Cardiac fibroblast (primary cell): ENCODE measurements at places on chromosomes 1 and 21.

DNA sequence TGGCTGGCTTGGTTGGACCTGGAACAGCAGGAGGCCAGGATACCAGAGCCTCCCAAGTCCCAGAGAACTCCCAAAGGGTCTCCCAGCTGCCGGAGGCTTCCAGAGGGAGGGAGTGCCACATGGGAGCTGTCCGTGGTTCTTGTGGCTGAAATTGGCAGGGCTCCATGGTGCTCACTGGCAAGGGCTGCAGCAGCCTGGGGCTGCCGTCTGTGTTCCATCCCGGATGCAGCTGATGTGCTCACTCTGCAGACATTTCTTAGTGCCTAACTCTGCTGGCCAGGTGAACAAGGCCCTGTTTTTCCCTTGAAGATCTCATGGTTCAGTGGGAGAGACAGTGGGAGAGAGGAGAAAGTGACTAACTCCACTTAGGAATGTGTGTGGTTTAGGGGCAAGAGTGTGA is 261.1 kb downstream of the CAMTA1 start:
- peak; percentile 66 for DNase-seq

DNA sequence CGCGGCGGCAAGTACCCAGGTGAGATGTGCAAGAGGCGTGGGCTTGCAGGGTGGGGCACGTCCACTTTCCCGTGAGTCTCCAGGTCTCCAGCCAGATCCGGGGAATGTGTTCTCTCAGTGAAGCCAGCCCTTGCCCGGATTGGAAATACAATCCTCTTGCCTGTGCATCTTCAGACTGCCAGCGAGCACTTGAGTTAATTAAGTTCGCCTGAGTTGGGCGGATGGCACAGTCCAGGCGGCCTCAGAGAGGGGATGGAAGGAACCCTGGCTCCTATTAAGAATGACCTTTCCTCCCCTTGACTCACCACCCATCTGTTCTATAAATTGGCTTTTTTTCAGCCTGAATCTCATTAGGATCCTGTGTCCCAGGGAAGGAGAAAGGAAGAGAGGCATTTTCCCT is 33.3 kb upstream of the CNTN2 start:
- no peak for DNase-seq

DNA sequence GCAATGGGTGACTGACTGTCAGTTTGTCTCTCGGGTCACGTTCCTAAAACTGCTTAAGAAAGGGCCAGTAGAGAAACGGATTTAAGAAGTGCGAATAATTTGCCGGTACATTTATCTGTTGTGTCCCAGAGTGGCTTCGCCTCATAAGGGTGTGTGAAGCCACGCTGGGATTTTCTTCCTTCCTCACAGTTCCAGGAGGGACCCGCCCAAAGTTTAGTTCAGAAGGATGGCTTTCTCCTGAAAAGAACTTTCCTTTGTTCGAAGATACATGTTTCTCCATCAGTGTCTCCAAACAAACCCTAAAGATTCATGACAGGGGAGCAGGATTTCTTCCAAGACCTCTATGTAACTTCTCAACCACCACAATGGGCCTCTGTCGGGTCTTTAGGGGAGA is 49.8 kb downstream of the ADAMTS1 start:
- DNase-seq = no peak

- DNase-seq = no peak
Observed at GRCh38 chr21:16577975-16578374, 848.2 kb downstream of the USP25 start.

DNA sequence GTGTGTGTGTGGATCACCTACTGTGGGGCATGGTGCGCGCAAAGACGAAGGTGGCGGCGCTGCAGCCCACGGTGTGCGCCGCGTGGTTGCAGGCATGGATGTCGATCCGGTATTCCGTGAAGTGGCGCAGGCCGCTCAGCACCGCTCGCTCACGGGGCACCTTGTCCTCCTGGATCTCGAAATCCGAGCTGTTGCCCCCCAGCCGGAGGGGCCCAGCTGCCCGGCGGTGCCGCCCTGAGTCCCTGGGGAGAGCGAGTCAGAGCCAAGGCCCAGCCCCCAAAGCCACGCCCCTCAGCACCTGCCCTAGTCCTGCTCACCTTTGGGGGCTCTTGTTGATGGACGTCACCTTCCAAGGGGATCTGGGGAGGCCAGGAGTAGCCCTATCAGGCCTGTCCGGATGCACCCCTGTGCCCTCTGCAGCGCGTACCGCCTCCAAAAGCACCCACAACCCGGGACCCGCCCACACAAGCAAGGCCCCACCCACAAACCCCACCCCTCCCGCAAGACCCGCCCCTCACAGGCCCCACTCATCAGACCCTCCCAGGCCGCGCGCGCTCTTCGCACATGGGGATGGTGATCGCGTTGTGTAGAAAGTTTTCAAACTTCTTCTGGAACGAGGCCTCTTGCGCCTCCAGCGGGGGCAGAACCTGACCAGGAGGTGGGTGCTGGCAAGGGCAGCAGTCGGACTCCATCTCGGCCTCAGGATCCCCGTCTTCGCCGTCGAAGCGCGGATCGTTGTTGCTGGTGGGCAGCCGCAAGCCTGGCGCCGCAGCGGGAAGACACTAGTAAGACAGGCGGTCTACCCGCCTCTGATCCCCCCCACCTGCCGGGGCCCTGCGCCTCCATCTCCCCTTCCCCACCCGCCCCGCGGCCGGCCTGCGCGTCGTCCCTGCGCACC is 13.6 kb downstream of the INSRR start:
- DNase-seq = no peak

DNA sequence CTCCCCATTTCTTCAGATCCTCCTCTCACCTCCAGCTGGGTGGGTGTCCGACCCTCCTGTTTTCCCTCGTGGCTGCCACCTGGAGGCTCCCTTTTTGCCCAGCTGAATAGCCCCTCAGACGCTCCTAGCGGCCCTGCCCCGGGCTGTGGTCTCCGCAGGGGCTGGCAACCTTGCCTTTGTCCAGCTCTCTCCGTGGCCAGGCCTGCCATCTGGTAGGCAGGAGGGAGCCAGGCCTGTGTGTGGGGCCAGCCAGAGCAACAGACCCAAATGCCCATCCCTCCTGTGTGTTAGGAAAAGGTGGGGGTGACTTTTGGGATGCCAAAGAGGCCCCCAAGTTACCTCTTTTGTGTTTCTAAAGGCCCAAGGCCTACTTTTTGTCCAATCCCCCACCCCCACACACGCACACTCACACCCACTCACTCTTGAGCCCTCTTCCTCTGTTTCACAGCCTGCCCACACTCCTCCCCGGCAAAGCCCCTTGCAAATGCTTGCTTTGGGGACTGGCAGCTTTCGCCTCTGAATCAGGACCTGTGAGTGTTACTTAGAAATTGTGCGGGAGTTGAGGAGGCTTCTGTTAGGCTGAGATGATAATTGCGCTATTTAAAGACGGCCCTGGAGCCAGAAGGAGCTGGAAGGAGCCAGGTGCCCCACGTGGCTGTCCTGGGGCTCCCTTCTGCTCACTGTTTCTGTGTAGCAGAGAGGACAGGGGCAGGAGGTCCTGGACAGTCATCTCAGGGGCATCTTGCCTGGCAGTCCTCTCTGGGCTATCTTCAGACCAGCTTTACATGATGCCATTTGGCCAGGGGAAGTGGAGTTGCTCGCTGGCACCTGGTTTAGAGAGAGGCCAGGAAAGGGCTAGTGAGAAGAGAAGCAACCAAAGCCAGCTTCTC is 9.1 kb downstream of the PPFIA4 start:
- no peak for DNase-seq

GRCh38 chr1:226401355-226402303 is 6.3 kb downstream of the PARP1 start:
- no peak for DNase-seq

- no peak for DNase-seq
Observed at GRCh38 chr1:18957532-18958300, 1.2 kb upstream of the IFFO2 start.

- DNase-seq = no peak
Observed at GRCh38 chr1:216549796-216550195, 126.5 kb upstream of the USH2A start.

- DNase-seq = no peak
Observed at GRCh38 chr21:41635874-41636273, 127.9 kb upstream of the TMPRSS2 start.

GRCh38 chr1:229561141-229561540 is 2.6 kb upstream of the ABCB10 start:
- no peak for DNase-seq
